ENCODE measurements at places on chromosomes 1 and 21.

- no peak for DNase-seq
These were observed 105.6 kb downstream of the PLPP3 start for GRCh38 chr1:56473582-56474270.

GRCh38 chr1:62778208-62778607 is 5.7 kb upstream of the ATG4C start:
- DNase-seq = no peak

DNA sequence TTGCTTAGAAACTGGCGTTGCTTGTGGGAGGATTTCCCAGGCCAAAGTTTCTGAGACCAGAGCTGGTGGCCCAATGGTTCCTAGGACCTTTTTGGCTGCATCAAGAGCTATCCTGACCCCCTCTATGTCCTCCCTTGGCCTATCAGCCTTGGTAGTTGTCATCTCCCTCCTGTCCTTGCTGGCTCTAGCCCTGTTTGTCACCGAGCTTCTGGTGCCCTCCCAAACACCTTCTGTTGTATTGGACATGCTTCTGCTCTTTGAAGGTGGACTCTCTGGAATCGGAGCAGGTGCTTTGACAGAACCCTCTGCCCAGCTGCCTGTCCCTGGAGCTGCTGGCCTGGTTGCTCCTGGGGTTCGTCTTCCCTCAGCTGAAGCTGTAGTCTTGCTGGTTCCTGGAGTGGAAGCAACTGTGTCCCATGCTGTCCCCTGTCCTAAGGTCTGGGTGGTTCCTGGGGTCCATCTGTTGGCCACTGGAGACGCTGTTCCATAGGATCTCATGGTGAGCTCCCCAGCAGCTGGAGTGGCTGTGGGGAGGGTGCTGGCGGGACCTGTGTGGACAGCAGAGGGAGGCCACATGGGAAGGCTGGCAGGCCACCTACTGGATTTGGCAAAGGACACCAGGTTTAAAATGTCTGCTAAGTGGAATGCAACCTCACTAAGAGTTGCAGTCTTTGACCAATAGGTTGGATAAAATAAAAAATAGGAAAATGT is 9.4 kb downstream of the FCAMR start:
- DNase-seq = no peak

DNA sequence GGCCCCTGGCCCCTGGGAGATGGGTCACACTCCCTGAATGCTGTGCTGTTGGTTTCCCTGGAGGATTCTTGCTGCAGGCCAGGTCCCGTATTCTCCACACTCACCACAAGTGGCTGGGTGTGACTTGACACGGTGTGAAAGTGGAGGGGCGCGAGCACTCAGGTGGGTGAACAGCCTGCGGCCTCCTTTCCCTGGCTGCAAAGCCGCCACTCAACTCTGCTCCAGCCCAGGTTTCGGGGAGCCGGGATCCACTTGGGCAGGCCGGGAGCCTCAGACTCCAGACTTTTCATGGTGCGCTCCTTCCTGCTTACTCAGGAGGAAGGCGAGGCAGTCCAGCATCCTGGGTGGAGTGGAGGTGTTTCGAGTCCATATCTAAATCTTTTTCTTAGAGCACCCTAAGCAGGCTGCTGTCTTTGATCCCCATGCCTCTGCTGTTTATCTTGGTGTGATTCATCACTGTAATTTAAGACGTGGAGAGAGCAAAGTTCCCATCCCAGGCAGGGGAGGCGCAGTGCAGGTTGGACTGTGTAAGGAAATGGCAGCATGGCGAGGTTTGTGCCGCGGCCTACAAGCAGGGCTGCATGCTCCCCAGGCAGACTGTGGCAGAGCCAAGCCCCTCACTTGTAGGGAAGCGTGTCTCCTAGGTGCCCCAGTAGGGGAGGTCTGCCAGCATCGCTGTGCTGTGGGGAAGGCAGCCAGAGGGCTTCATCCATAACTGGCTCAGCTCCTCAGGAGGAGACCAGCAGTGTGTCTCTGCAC is 29.6 kb downstream of the VANGL1 start:
- DNase-seq = no peak

- DNase-seq = no peak
These were observed 23.0 kb upstream of the KIFAP3 start for GRCh38 chr1:170097449-170097948.

DNA sequence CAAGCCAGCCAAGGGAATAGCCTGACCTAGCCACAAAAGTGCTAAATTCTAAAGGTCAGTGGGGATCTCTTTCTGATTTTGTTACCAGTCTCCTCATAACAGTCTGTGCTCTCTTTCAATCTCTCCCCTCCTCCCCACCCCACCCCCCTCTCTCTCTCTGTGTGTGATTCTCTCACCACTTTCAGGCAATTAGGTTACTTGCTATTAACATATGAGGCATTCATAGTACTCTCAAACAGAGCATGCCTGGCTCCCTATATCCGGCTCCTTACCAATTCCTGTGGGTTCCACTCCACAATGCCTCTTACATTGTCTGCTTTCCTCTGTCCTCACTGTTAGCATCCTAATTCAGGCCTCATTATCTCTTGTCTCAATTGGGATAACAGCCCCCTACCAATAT is 464.3 kb upstream of the DEPDC1 start:
- DNase-seq = no peak

- DNase-seq = no peak
These were observed 292.0 kb downstream of the VAV3 start for GRCh38 chr1:107673006-107673405.

DNA sequence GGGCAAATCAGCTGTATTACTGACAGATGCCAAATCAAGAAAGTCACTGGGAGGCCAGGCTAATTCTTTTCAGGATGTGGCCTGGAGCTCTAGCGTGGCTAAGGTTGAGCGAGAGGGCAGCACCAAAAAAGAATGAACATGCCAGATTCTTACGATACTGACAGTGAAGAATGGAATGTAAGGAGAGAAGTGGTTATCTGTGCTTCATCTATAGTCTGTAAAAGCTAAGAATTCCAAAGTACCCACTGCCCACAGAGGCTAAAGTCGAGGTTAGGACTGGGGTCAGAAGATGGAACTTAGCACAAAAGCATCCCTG is 32.7 kb downstream of the TFAP2E start:
- DNase-seq = no peak

- DNase-seq = no peak
These were observed 13.9 kb upstream of the COL18A1 start for GRCh38 chr21:45390831-45391742.

- DNase-seq = no peak
These were observed 113.7 kb downstream of the FAF1 start for GRCh38 chr1:50846224-50846839.

GRCh38 chr21:39902986-39903385 is 35.7 kb downstream of the PCP4 start:
- no peak for DNase-seq

GRCh38 chr1:7319196-7319595 is 451.9 kb upstream of the VAMP3 start:
- no peak for DNase-seq

GRCh38 chr21:45074048-45074817 is at the start of gene ADARB1:
Gene ADARB1, plus strand, starts transcription at chr21:45074580. Its CDS starts 97,077 bp downstream, at chr21:45171657.
- DNase-seq = peak; percentile 60

GRCh38 chr1:37404711-37405110 is 69.7 kb upstream of the ZC3H12A start:
- DNase-seq = no peak

DNA sequence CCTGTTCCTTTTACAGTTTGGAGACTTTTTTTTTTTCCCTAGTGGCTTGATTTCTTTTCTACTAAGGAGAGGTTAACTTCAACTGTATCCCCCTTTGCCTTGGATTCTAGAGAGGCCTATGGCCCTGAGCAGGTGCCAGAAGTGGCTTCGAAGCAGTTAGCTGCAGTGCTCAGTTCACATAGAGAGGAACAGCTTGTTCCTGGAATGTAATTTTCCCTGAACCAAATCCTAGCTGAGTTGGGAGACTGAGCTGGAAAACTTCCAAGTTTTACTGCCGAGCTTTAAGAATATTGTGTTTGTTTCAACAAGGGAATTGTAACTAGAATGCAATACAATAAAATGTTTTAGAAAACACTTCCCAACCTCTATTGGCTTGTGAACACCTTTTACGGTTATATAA is 17.5 kb downstream of the RD3 start:
- no peak for DNase-seq

- DNase-seq = no peak
These were observed 153.7 kb upstream of the L1TD1 start for GRCh38 chr1:62040973-62041372.

GRCh38 chr21:45892156-45892915 is 89.2 kb upstream of the COL6A1 start:
- DNase-seq = no peak

GRCh38 chr1:13499422-13499821 is 14.4 kb downstream of the LRRC38 start:
- DNase-seq = no peak

DNA sequence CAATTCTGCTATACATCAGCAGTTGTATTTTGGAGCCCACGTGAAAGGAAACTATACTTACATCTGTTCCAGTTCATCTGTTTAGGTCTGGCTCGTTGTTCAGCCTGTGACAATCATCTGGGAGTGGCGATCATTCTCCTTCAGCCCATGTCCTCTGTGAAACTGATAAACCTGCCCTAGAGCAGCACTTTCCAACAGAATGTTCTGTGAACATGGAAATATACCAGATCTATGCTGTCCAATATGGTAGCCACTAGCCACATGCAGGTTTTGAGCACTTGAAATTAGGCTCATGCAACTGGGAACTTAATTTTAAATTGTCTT is 24.5 kb upstream of the COQ8A start:
- no peak for DNase-seq

GRCh38 chr1:174702011-174702410 is 254.2 kb downstream of the GPR52 start:
- DNase-seq = no peak

DNA sequence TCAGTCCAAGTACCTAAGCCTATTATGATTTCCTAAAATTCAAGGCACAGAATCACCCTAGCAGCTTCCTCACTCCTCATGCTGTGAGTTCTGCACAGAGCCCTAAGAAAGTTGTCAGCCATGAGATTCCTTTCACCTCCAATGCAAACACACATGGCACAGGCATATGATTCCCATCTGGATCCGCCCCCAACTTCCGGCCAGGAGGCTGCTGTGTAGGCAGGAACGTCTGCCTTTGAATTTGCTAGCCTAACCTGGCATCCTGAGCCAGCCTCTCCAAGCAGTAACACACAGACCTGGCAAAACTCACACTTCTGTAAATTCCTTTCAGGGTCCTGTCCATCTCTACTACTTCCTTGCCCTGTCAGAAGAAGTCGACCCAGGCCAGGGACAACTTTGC is 521.1 kb upstream of the BEND5 start:
- no peak for DNase-seq

GRCh38 chr1:107804134-107804533 is 160.8 kb downstream of the VAV3 start:
- DNase-seq = no peak

DNA sequence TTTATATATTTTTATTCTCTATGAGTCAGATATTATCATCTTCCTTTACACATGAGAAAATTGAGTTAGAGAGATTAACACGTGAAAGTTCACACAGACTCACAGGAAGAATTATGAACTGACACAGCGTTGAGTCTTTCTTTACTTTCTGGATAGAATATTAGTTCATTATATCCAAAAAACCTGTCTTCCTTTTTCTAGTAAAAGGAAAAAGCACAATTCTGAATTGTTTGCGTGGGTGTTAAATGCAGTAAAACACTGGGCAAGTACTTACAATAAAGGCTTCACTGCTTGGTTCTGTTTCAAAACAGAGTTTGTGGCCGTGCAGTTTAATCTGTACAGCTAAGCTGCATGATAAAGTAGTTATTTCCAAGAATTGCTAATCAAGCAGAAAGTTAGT is 10.8 kb downstream of the MAGI3 start:
- DNase-seq = no peak

DNA sequence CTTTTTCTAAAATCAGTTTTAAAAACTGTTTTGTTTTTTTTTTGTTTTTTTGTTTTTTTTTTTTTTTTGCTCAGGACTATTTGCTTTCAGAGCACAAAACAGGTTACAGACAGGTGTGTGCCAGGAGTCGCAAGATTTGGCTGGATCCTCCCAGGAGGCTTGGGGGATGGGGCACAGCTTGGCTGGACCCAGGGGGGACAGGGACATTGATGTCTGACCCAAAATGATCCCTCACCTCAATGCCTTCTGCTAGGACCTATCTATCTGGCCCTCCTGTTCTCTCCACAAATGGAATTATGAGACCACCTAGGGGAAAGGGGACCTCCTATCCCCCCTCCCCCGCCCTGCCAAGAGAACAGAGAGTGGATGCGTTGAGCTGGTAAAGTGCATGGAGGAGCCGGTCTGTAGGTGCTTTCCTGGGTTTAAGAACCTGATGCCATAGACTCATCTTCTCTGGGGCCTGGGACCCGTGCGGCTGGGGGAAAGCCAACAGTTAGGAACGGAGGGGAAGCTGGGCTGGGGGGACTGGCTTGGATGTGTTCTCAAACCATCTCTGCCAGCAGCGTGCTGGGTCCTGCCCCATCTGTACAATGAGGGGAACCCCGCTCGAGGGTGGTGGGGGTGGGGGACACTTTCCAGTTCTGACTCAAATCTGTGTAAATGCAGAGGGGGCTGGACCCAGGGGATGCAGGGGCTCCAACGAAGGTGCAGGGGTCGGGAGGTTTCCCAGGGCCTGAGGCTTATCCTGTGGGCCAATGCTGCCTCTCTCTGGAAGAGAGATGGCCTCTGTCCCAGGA is 28.9 kb downstream of the RUNX3 start:
- DNase-seq = no peak

- DNase-seq = no peak
These were observed 93.2 kb downstream of the EPHB2 start for GRCh38 chr1:22803833-22804232.

- no peak for DNase-seq
These were observed 3.0 kb upstream of the RGS8 start for GRCh38 chr1:182687361-182687760.

DNA sequence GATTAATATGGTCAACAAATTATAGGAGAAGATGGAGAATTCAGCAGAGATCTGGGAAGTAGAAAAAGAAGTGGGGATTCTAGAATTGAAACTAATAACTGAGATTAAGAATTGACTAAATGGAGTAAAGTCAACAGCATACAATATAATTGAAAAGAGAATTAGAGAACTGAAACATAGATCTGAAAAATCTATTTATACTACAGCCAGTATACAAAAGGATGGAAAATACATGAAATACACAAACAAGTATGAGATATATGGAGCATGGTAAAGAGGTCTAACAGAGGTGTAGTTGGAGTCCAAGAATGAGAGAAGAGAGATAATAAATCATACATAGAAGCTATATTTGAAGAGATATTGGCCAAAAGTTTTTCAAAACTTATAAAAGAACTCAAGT is 235.2 kb downstream of the FGGY start:
- DNase-seq = no peak

DNA sequence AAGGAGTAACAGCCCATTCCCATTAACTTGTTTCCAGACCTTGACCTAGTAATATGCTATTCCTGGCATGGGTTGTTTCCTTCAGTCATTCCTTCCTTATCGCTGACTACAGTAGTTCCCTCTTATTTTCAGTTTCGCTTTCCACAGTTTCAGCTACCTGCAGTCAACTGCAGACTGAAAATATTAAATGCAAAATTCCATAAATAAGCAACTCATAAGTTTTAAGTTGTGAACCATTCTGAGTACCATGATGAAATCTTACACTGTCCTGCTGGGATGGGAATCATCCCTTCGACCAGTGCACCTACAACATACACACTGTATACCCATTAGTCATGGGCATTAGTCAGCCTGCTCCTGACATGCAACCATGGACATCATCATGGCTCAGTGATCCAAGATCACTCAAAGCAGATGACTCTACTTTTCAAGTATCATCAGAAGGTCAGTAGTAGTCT is 66.7 kb downstream of the CCDC30 start:
- DNase-seq = no peak

- DNase-seq = no peak
These were observed 262.6 kb downstream of the PCP4 start for GRCh38 chr21:40129809-40130208.

- no peak for DNase-seq
These were observed 28.9 kb downstream of the FOXO6 start for GRCh38 chr1:41390166-41390565.

Data from activated T-helper 1 cell treated with Interleukin-2 at 50 U/mL for 16 hours (primary cell).